ENCODE measurements at places on chromosomes 13 and 19. TPM values are rescaled to one million over a fixed set of nuclear protein-coding genes. Genes with fewer than 3 reads are reported as not detected.

AMER2 gene
- not detected for total RNA-seq

TLE2 gene
- 120 TPM for total RNA-seq

ZNF132 gene
- 5.0 TPM for total RNA-seq

ZNF677 gene
- total RNA-seq, result 21.0 TPM

ZNF155 gene
- total RNA-seq, result 5.9 TPM

CDC42EP5 gene
- 39.6 TPM for total RNA-seq

GPR18 gene
- not detected for total RNA-seq

MBD3L3 gene
- total RNA-seq, result not detected

ZNF627 gene
- total RNA-seq, result 30.8 TPM

ATP5F1D gene
- total RNA-seq, result 129 TPM

GRCh38 chr19:12034198-12034597 is 1.3 kb downstream of the ZNF433 start:
- H3K27ac ChIP-seq, result no peak overlapping the region
- peaks cover 10% of the 10 kb centered on the region for H3K36me3 ChIP-seq
- no peaks in the 10 kb centered on the region for H3K4me1 ChIP-seq
- H3K4me3 ChIP-seq, result no peak overlapping the region
- H3K27me3 ChIP-seq, result no peaks in the 10 kb centered on the region

DNA sequence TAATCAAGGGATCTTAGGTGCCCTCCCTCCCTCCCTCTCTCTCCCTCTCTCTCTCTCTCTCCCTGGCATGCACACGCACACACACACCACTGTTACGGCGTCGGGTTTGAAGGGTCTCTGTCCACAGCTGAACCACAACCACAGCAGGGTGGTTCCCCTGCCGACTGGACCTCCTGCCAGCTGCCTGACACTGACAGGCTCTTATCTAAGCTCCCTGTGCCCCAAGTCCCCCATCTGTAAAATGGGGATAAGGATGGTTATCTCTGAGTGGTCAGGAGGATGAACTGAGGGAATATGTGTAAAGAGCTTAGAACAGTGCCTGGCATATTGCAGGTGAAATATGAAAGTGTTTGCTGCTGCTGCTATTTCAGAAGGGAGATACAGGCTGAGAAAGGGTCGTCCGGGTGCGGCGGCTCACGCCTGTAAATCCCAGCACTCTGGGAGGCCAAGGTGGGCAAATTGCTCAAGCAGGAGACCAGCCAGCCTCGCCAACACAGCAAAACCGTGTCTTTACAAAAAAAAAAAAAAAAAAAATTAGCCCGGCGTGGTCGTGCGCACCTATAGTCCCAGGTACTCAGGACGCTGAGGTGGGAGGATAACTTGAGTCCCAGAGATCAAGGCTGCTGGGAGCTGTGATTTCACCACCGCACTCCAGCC is 852 bp upstream of the SHISA7 start:
- H3K27ac ChIP-seq, result peak overlapping the region; percentile 66
- no peaks in the 10 kb centered on the region for H3K27me3 ChIP-seq
- DNase-seq, result no peak
- H3K4me1 ChIP-seq, result peaks cover 38% of the 10 kb centered on the region

DNA sequence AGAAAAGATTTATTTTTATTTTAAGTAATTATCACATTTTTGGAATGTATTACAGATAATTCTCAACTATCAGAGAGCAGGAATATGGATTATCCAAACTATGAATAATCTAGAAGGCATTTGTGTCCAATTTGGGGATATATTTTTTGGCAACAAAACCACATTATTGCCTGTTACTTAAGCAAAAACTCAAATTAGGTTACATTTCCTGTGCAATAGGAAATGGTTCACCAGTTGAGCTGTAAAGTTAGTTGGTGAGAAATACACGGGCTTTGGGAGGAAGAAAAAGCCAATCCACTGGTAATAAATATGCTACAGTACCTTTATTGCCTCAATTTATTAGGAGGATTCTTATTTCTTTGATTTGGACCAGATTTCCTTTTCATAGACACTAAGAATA is 1075.2 kb downstream of the PCDH9 start:
- H3K27me3 ChIP-seq, result no peaks in the 10 kb centered on the region
- H3K4me3 ChIP-seq, result no peak overlapping the region
- no peaks in the 10 kb centered on the region for H3K4me1 ChIP-seq
- no peaks in the 10 kb centered on the region for H3K36me3 ChIP-seq
- no peak overlapping the region for H3K27ac ChIP-seq
- DNase-seq, result no peak

DNA sequence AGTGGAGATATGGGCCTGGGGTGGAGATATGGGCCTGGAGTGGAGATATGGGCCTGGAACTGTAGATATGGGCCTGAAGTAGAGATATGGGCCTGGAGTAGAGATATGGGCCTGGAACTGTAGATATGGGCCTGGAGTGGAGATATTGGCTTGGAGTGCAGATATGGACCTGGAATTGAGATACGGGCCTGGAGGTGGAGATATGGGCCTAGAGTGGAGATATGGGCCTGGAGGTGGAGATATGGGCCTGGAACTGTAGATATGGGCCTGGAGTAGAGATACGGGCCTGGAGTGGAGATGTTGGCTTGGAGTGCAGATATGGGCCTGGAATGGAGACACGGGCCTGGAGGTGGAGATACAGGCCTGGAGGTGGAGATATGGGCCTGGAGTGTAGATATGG is 402 bp downstream of the KIR3DL3 start:
- H3K36me3 ChIP-seq, result no peaks in the 10 kb centered on the region
- H3K27ac ChIP-seq, result no peak overlapping the region
- no peaks in the 10 kb centered on the region for H3K4me1 ChIP-seq
- no peak for DNase-seq
- H3K27me3 ChIP-seq, result no peaks in the 10 kb centered on the region

DNA sequence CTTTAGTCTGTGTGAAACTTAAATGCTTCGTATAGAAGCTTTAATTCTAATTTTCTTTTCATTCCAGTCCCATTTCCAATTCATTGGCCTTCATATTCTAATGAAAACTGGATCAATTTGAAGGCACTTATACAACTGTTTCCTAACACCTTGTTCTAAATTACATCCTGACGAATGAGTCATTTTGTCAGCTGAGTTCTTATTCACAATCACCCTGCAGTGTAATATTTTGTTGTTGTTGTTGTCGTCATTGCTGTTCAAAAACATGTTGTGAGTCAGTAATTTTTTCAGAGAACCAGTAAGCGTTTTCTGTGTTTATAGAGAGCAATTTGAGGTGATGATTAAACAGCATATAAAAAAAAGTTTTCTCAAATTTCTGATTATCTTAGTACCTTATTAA is 290.0 kb downstream of the PCDH9 start:
- DNase-seq, result no peak
- no peaks in the 10 kb centered on the region for H3K27me3 ChIP-seq
- H3K4me3 ChIP-seq, result no peak overlapping the region
- H3K27ac ChIP-seq, result no peak overlapping the region
- H3K36me3 ChIP-seq, result no peaks in the 10 kb centered on the region

- H3K27ac ChIP-seq, result peak overlapping the region; percentile 69
- H3K27me3 ChIP-seq, result no peaks in the 10 kb centered on the region
- H3K4me3 ChIP-seq, result no peak overlapping the region
- no peaks in the 10 kb centered on the region for H3K36me3 ChIP-seq
Observed at GRCh38 chr19:11246941-11247340, 7.5 kb downstream of the ANGPTL8 start.

DNA sequence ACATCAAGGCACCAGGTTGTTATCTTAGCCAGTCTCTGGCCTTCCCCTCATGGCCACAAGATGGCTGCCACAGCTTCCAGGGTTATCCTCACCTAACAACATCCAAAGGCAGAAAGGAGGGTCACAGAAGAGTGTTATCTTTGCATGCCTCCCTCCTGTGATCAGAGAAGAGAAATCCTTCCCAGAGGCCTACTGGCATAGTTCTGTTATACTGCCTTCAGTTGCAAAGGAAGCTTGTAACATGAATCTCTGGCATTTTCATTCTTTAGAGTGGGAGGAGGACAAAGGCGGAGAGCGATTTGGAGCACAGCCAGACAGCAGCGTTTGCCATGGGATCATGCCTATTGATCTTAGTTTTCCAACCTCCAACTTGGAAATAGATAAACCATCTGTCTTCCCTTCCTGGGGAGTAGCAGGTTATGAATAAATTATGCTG is 135.7 kb downstream of the DNAJC15 start:
- H3K4me3 ChIP-seq, result no peak overlapping the region
- H3K36me3 ChIP-seq, result no peaks in the 10 kb centered on the region
- DNase-seq, result no peak
- no peak overlapping the region for H3K27ac ChIP-seq
- no peaks in the 10 kb centered on the region for H3K4me1 ChIP-seq

DNA sequence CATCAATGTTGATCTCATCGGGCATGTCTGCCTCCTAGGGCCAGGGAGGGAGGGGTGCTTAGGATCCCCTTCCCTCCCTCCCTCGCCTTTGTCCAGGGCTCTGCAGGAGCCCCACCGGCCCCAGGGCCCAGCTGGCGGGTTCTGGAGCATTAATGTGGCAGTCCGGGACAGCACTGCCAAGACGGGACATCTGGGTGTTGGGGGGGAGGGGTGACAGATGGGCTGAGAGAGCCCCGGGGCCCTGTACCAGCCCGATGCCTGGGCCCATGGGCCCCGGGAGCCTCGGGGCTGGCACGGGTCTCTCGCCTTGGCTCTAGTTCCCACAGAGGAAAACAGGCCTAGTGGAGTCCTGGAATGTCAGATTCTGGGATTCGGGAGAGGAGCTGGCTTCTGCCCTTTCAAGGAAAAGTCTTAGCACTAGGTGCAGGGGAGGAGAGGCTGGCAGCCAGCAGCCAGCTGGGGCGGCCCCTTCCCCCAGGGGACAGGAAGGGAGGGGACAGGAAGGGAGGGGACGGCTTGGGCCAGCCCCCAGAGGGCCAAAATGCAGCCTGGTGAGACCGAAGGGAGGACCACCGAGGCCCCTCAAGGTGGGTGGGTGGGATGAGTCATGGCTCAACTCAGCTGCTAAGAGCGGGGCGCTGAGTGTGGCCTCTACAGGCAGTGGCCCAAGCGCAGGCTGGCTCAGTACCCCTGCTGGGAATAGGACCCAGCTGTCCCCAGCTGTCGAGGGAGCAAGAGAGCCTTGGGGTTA is 3.1 kb downstream of the PPP1R14A start:
- DNase-seq, result no peak
- peaks cover 17% of the 10 kb centered on the region for H3K4me1 ChIP-seq
- H3K27me3 ChIP-seq, result peaks cover 23% of the 10 kb centered on the region
- no peaks in the 10 kb centered on the region for H3K36me3 ChIP-seq
- peak overlapping the region; percentile 86 for H3K27ac ChIP-seq
- peak overlapping the region; percentile 35 for H3K4me3 ChIP-seq

DNA sequence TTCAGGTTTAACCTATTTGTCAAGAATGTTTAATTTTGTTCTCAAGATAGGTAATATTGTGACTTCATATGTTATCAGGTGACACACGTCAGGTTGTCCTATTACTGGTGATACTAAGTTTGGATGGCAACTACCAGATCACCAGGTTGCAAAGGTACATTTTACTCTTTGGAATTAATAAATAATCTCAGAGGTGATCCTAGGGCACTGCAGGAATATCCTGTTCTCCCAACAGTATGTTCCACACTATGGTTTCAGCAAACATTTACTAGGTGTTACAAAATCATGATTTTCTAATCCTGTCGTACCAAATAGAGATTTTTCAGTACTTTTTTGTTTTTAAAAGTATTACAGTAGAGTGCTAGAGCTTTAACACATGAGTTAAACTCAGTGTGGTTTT is 29.3 kb upstream of the MYCBP2 start:
- no peak for DNase-seq
- H3K4me1 ChIP-seq, result no peaks in the 10 kb centered on the region
- H3K36me3 ChIP-seq, result no peaks in the 10 kb centered on the region
- no peaks in the 10 kb centered on the region for H3K27me3 ChIP-seq

- no peak for DNase-seq
- no peaks in the 10 kb centered on the region for H3K27me3 ChIP-seq
- peaks cover 36% of the 10 kb centered on the region for H3K4me1 ChIP-seq
Observed at GRCh38 chr19:43599635-43600295, 3.4 kb downstream of the ZNF576 start.

GRCh38 chr13:80211566-80211965 is 129.4 kb downstream of the SPRY2 start:
- no peaks in the 10 kb centered on the region for H3K4me1 ChIP-seq
- no peaks in the 10 kb centered on the region for H3K36me3 ChIP-seq
- H3K27me3 ChIP-seq, result no peaks in the 10 kb centered on the region
- no peak overlapping the region for H3K27ac ChIP-seq
- no peak for DNase-seq
- no peak overlapping the region for H3K4me3 ChIP-seq

DNA sequence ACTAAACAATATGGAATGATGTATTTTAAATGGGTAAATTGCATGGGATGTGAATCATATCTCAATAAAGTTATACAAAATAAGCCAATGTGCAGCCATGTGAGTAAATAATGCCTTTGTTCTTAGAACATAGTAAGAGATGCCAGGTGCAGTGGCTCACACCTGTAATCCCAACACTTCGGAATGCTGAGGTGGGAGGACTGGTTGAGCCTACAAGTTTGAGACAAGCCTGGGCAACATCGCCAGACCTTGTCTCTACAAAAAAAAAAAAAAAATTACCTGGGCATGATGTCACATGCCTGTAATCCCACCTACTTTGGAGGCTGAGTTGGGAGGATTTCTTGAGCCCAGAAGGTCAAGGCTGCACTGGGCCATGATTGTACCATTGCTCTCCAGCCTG is 230.7 kb downstream of the RFC3 start:
- H3K27me3 ChIP-seq, result no peaks in the 10 kb centered on the region
- no peaks in the 10 kb centered on the region for H3K36me3 ChIP-seq
- no peaks in the 10 kb centered on the region for H3K4me1 ChIP-seq

GRCh38 chr13:27036236-27036981 is 135.2 kb downstream of the USP12 start:
- no peaks in the 10 kb centered on the region for H3K36me3 ChIP-seq
- DNase-seq, result no peak
- H3K27me3 ChIP-seq, result no peaks in the 10 kb centered on the region
- H3K27ac ChIP-seq, result no peak overlapping the region
- no peaks in the 10 kb centered on the region for H3K4me1 ChIP-seq

DNA sequence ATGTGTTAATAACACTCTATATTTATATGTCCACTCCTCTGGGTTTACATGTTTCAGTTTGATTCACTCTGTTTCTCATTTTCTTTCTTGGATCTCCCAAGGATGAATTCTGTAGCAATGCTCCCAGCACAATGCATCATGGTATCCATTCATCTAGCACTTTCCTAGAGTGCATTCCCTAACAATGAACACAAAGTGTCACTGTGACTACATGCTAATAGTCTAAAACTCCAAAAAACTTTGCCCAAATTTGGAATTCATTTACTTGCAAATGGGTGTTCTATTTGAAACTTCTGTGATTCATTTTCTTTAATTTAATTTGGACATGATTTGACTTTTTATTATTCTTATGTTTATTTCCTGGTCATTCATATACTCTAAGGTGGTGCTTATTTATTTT is 286.3 kb downstream of the POU4F1 start:
- DNase-seq, result no peak
- no peaks in the 10 kb centered on the region for H3K36me3 ChIP-seq
- no peak overlapping the region for H3K4me3 ChIP-seq
- H3K27ac ChIP-seq, result no peak overlapping the region

DNA sequence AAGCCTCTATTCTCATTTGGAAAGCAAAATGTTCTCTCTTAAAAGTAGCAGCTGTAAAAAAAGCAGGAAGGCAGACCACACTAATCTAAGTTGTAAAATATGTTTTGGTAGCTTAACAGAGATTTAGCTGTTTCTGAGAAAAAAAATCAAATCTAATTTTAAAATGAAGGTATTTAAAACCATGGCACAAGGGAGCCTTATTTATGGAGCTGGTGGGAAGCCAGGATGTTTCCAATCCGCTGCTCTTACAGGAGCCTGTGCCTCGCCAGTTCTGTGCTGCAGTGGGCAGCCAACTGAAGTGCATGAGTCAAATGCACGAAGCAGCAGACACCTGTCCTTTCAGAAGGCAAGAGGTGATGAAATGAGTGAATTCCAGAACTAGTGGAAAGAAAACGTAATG is 28.2 kb downstream of the GPC6 start:
- no peak for DNase-seq
- H3K36me3 ChIP-seq, result no peaks in the 10 kb centered on the region
- no peak overlapping the region for H3K27ac ChIP-seq
- no peak overlapping the region for H3K4me3 ChIP-seq
